ENCODE measurements at places on chromosomes 6 and 20.

GRCh38 chr6:41294214-41294872 is 7.9 kb upstream of the TREM1 start:
- DNase-seq: no peak

GRCh38 chr6:27834879-27835549 is 77.2 kb downstream of the OR2B2 start:
- DNase-seq: no peak

- DNase-seq: peak; percentile 29
These were observed 152.1 kb upstream of the SMLR1 start for GRCh38 chr6:130675072-130675471.

GRCh38 chr6:106199998-106200397 is 113.9 kb downstream of the PRDM1 start:
- peak; percentile 97 for DNase-seq

DNA sequence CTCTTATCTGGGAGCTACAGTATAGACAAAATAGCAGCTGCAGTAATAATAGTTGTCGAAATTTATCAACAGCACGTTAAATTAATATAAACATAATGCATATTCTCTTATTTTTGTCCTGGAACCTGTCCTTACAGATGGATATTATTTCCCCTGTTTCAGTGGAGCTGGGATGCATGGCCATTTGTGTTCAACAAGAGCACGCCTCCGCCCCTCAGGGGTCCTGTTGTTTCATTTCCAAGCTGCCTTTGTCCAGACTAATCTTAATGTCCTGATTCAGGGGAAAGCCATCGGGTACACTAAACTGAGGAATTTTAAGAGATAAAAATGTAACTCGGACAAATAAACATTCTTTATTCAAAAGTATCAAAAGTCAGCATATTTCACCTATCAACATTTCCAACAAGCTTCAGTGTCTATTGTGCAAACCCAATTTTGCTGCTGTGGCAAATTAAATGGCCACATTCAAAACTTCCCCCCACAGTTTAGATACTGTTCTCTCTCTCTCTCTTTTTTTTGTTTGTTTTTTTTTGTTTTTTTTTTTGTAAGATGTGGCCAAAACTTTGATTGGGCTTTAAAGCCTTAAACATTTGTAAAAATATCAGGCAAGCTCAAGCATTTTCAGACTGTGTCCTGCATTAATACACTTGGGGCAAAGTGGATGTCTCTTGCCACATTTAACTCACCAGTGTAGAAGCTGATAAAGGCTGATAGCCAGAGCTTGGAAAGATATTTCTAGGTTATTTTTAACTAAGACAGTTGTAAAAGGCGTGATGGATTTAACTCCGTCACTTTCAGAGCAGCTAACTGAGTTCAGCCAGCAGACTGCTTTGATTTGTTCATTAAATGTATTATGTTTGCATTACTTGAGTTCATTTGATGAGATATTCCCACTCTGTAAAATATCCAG is 112.5 kb upstream of the QKI start:
- DNase-seq: no peak

DNA sequence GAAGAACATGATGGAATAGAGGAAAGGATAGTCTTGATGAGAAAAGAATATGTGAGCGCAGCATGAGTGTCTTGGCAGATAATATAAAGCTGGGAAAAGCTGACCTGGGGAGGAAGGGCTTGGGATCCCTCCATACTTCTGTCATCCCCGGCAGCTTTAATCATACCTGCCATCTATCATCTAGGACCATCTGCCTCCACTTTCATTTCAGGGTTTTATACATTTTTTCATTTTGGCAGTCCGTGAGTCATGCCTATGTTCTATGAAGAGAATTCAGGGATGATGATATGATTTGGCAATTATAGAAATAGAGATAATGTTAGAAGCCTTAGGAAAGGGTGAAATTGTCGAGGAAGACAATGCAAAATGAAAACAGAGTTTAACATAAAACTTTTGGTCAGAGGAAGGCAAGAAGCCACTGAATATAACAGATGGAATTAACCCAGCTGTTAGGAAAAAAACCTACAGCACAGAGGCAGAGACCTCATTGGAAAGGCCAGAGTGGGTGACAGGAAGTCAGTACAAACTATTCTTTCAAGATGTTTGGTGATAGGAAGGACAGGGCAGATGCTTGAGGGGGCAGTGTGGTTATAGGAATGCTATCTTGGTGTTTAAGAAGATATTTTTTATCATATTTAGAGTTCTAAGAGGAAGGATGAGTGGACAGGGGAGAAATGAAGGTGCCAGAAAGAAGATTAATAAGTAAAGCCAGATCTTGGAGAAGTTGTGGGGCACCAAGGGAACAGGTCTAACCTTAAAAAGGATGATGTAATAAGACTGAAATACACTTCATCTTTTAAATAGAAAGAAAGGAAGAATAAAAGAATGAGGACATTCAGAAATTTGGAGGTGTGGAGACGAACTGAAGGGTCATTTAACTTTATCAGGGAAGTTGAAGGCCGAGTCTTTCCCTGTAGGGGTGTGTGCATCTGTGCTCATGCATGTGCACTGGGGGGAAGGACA is 37.8 kb downstream of the MARCKS start:
- DNase-seq: peak; percentile 90

- DNase-seq: no peak
These were observed 42.1 kb upstream of the TULP1 start for GRCh38 chr6:35554811-35555210.

GRCh38 chr20:20691477-20692235 is 20.8 kb downstream of the RALGAPA2 start:
- DNase-seq: no peak

GRCh38 chr6:50962213-50962759 is 143.6 kb downstream of the TFAP2B start:
- DNase-seq: no peak

DNA sequence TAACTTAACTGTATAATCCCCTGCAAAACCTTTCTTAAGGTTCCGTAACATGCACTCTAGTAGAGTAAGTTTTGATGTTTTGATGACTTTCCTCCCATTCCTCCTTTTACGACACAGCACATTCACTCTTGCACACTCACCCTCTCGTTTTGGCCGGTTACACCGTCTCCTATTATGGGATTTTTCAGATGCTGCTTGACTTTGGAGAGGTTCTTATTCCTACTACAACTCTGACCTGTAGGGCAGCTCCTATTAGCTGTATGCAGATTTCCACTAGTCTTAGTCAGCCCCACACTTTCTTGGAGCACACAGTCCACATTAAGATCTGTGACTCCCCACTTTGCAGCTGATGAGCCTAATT is 223.7 kb upstream of the SYNCRIP start:
- no peak for DNase-seq

- peak; percentile 32 for DNase-seq
These were observed 114.9 kb upstream of the DST start for GRCh38 chr6:56757588-56757984.

DNA sequence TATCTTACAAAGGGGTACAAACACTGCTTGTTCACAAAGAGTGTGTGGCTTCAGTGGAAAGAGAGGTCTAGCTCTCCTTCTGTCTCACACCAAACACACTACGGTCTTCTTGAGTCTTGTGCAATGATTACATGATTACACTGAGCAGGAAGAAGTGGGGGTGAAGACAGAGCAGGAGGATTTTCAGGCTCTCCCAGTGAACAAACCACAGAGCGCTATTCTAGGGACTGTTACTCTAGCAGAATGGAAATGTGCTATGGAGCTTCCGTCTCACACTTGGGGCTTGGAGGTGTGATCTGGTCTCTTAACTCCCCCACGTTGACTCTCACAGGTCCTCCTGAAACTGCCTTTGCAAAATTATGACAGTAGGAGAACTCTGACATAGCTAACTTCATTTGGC is 203.4 kb downstream of the MYLK4 start:
- DNase-seq: no peak

GRCh38 chr20:825710-826421 is 7.6 kb upstream of the FAM110A start:
- DNase-seq: peak; percentile 19

DNA sequence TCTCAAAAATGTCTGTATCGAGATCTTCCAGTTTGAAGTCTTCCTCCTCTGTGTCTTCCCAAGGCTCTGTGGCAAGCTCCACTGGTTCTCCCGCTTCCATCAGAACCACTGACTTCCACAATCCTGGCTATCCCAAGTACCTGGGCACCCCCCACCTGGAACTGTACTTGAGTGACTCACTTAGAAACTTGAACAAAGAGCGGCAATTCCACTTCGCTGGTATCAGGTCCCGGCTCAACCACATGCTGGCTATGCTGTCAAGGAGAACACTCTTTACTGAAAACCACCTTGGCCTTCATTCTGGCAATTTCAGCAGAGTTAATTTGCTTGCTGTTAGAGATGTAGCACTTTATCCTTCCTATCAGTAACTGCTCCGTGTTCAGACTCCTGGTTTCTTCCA is 10.0 kb upstream of the DHX35 start:
- no peak for DNase-seq

- peak; percentile 92 for DNase-seq
These were observed 51.9 kb upstream of the SLC22A16 start for GRCh38 chr6:110528101-110528929.

DNA sequence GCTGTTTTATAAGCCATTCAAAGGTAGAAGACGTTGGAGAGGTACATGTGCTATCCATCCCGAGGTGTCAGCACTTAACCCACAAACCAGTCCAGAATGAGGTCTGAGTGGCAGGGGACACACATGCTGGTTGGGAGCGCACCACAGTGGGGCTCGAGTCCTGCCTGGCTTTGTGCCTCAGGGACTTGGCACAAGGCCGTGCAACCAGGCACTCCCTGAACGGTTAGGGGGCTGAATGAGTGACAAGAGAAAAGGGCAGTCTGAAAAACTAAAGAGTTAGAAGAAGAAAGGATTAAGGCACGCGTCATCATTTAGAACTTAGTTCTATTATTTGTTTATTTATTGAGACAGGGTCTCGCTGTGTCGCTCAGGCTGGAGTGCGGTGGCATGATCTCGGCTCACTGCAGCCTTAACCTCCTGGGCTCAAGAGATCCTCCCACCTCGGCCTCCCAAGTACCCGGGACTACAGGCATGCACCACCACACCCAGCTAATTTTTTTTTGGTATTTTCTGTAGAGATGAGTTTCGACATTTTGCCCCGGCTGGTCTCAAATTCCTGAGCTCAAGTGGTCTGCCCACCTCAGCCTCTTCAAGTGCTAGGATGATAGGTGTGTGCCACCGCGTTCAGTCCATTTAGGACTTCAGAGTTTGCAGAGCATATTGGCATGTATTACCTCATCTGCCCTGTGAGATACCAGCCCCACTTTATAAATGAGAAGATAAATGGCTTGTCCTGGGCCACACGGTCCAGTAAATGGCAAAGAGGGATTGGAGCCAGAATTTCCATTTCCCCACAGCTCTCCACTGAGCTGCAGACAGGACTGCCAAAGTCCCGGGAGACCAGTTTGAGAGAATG is 47.4 kb upstream of the IRF4 start:
- DNase-seq: peak; percentile 52

- no peak for DNase-seq
These were observed 259.6 kb downstream of the TBC1D7 start for GRCh38 chr6:13068586-13069210.

DNA sequence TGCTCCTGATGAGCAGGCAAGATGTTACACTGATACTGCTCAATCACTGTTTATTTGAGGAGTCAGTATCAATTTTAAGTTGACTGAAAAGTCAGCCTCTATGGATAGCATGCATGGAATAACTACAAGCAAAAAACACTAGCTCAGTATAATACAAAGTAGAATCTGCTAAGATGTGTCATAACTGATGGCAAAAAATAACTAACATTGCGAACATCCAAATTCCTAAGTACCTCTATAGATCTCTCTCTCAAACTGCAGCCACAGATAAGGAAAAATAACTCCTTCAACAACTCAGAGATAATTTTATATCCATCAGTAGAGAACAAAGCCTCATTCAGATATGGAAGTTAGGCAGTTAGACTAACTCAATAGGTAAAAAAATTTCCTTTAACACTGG is 16.3 kb downstream of the HDAC2 start:
- no peak for DNase-seq

DNA sequence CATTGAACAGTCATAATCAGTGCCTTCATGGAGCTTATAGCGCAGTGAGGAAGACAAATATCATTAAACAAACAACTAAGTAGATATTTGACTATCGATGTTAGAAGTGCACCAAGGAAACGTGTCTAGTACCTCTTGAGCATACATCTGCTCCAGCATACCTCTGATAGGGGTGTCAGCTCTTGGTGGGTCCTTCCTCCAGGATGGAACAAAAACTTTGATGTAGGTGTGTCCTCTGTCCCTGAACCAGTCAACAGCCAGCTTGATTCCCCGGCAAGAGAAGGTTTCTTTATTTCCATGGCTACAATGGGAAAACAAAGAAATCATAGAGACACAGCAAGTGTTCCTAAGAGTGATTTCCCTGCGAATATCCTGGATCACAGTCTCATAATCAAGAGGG is 23.1 kb downstream of the ZC3H12D start:
- no peak for DNase-seq

- DNase-seq: no peak
These were observed 228.6 kb upstream of the JARID2 start for GRCh38 chr6:15017261-15017660.

- no peak for DNase-seq
These were observed 13.9 kb downstream of the SRC start for GRCh38 chr20:37359836-37360235.

DNA sequence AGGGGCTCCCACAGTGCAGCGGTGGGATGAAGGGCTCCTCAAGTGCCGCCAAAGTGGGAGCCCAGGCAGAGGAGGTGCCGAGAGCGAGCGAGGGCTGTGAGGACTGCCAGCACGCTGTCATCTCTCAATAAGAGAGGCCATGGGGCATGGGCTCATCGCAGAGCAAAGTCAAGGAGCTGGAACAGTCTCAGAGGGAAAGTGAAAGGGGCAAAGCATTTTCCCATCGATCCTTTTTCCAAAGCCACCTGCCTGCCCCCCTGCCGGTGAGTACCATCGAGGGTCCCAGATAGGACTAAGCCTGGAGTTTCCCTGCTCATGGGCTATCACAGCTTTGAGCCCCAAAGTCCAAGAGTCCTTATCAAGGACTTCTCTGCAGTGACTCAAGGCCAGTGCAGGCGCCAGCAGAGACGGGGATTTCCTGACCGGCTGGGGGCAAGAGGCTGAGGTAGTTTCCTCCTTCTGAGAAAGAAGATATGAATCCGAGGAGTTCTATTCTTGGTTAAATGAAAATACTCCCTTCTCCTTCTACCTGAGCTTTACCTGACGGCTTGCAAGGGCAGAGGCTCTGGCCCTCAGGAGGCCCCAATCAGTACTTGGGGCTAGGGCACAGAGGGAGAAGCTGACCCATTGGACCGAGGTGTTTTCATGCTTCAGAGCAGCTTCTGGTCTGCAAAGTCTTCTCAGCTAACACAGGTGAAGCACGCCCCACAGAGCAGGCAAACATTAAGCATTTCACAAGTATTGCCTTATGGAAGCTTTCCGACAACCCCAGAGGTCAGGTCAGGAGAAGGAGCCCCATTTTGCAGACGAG is 22.6 kb downstream of the ETV7 start:
- no peak for DNase-seq

- no peak for DNase-seq
These were observed 97.8 kb upstream of the PCSK2 start for GRCh38 chr20:17129089-17129488.

- no peak for DNase-seq
These were observed 110.0 kb upstream of the PHACTR1 start for GRCh38 chr6:12606616-12607015.

DNA sequence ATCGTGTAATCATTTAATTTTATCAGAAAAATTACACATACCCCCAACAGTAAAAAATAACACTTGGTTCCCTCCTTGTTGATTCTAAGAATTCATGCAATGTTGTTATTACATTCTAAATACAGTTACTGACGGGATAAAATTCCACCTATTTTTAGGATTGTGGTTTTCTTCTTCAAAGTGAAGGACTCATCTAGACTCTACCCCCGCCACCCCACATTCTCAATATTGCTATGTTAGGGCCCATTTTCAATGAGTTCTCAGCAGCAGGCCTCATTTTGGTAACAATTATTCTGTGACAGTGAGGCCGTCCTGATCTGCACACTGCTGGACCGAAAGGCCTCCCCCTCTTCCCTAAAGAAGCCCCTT is 43.5 kb downstream of the PREX1 start:
- DNase-seq: peak; percentile 63
